ENCODE measurements at places on chromosomes 5 and 9.

- DNase-seq = no peak
Measured at GRCh38 chr5:72093824-72094223, 13.5 kb upstream of the MAP1B start.

- DNase-seq = peak; percentile 85
Measured at GRCh38 chr9:136327304-136327974, at the start of gene GPSM1. GPSM1 (plus strand) TSS chr9:136327539; CDS start chr9:136327696, 157 bp downstream.

GRCh38 chr5:98568336-98568735 lies 205.1 kb upstream of the RGMB start:
- DNase-seq = no peak

DNA sequence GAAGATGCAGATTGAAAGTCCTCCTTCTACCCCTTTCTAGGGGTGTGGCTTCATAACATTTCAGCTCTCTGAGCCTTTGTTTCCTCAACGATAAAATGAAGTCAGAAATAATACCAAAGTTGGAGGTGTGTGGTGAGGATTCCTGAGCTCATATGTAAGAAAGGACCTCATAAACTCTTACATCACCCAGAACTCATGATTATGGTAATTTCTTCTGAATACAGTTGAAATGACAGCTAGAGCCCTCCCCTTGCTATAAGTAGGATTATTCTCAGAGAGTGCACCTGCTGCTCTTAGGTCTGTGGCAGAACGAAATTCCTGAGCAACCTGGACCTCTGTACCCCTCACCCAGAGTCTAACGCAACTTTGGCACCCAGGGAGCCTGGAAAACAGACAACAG lies 291.4 kb upstream of the KLF4 start:
- no peak for DNase-seq

DNA sequence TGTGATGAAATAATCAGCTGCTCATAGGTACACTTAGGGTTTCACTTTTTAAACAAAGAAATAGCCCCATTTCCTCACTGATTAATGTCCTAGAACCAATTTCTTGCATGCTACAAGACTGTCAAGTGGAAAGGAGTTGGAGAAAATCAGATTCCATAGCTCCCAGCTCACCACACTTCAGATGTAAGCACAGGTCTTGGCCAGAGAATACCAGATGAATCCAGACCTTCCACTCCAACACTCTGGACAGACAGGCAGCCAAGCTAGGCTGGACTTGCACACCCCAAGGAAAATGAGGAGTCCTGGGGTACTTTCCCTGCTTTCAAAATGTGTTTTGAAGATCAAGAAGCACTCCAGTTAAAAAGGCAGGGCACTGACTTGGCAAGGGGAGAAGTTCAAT lies 68.5 kb downstream of the KLHL3 start:
- DNase-seq = no peak

DNA sequence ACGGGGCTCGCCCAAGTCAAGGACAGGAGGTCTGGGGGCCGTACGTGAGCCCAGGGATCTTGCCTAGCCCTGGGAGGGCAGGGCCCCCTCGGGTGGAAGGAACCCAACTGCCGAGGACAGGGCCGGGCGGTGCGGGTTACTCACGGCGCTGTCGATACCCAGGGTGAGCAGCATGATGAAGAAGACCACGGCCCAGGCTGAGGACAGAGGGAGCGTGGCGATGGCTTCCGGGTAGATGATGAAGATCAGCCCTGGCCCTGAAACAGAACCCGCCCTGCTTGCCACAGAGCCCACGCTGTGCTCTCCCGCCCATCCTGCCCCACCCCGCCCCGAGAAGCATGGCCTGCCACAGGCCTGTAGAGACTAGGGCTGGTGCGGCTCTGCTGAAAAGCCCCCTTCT lies 34.1 kb downstream of the SLC6A3 start:
- DNase-seq = no peak

DNA sequence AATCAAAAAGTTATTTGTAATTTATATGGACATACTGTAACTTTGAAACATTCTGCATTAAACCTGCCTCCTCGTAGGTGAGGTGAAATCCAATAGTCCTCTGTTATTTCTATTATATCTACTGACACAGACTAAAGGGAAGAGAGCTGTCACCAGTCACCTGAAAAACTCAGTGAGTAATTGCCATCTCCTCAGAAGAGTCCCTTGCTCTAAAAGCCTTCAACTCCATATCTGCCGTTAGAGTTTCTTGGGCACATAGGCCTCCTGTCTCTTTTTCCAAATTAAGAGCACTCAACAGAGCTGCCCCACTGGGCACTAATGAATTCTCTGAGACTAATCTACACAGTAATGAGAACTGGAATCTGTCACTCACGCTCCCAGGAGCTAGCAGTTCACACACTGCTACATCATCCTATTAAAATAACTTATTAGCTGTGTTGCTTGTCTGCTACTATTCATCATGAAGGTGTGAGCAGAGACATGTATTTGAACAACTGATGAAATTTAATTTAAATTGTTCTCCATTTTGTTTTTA lies 67.3 kb upstream of the VCAN start:
- no peak for DNase-seq

DNA sequence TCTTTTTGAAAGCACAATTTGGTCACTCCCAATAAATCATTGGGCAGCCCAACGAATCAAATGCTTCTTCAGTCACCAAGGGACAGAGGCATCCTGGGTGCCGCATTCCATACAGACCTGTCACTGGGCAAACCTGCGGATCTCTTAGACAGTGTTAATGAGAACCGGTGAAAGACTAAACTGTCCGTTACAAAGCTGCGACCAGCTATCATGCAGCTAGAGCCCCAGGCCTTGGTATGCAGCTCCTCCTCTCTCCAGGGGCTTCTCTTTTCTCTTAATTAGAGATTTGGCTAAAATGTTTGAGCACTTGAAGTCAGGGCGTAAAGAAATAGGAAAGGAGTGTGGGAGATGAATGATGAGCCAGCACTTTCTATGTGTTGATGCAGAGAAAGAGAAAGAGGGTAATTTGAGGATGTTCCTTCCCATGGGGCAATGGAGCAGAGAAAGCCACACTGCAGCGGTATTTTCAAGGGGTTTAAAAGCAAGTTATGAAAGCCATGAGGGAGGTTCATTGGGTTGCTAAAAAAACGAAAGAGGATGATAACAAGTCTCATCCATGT lies 175.3 kb downstream of the RFK start:
- DNase-seq = no peak

DNA sequence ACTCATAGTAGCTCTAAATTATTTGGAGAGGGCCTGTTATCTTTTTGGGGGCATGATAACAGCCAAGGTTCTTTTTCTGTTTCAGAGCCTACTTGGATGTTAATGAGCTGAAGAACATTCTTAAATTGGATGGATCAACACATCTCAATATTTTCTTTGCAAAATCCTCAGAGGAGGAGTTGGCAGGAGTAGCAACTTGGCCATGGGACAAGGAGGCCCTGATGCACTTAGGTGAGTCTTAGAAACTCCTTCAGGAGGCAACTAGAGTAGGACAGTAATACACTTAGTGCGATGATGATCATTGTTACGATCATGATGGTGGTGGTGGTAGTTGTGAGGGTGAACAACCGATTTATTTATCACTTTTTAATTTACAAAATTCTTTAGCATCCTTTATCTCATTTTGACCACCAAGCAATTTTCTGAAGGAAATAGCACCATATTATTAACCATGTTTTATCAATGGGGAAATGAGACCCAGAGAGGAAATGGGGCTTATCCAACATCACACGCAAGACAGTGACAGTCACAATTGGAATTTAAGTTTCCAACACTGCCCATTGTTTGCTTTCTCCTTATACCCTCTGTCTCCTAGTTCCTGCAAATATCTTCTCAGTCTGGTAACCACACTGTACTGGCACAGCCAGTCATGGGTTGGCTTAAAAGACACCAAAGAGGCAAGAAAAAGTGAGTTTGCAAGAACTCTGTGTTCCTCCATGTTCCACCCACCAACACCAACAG lies 54.0 kb downstream of the PAPPA start:
- DNase-seq = no peak

- DNase-seq = no peak
Measured at GRCh38 chr5:61346511-61346910, 14.5 kb downstream of the ZSWIM6 start.

GRCh38 chr5:145028626-145029025 lies 806.5 kb downstream of the PRELID2 start:
- DNase-seq = no peak

GRCh38 chr9:109110329-109111021 lies 9.3 kb downstream of the TMEM245 start:
- no peak for DNase-seq

- DNase-seq = no peak
Measured at GRCh38 chr9:134182554-134183085, 18.3 kb upstream of the RNU6ATAC start.

GRCh38 chr5:149434162-149435014 lies 55.3 kb upstream of the IL17B start:
- peak; percentile 80 for DNase-seq

- no peak for DNase-seq
Measured at GRCh38 chr5:173197375-173197891, 37.6 kb downstream of the NKX2-5 start.

DNA sequence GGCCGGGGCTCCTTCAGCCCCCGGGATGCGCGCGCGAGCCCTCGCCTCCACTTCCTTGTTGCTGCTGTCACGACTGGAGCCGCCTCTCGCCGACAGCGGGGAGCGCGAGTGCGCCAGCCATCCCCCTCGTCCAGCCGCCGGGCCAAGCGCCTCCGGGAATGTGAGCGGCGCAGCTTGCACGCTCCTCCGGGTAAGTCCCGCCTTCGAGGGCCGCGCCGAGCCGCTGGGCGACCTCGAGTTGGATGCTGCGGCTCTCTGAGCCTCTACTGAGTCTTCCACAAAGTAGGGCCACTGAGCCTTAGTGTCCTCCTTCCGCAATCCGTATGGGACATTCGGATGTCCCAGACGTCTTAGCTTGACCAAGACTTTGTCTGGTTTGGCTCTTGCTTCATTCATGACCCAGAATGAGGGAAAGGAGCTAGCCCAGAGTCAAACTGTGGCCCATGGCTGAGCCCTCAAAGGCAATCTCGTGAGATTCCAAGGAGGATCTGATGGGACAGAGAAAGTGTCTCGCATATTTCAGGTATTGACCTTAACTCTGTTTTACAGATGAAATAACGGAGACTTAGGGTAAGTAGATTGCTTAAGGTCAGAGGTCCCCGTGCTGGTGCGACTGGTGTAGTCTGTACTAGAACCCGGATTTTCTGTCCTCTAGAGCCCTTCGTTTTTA lies 586 bp downstream of the HMGXB3 start:
- no peak for DNase-seq

- DNase-seq = no peak
Measured at GRCh38 chr9:129490583-129491486, 130.1 kb downstream of the C9orf50 start.

- no peak for DNase-seq
Measured at GRCh38 chr9:69583645-69584234, 88.4 kb downstream of the APBA1 start.

DNA sequence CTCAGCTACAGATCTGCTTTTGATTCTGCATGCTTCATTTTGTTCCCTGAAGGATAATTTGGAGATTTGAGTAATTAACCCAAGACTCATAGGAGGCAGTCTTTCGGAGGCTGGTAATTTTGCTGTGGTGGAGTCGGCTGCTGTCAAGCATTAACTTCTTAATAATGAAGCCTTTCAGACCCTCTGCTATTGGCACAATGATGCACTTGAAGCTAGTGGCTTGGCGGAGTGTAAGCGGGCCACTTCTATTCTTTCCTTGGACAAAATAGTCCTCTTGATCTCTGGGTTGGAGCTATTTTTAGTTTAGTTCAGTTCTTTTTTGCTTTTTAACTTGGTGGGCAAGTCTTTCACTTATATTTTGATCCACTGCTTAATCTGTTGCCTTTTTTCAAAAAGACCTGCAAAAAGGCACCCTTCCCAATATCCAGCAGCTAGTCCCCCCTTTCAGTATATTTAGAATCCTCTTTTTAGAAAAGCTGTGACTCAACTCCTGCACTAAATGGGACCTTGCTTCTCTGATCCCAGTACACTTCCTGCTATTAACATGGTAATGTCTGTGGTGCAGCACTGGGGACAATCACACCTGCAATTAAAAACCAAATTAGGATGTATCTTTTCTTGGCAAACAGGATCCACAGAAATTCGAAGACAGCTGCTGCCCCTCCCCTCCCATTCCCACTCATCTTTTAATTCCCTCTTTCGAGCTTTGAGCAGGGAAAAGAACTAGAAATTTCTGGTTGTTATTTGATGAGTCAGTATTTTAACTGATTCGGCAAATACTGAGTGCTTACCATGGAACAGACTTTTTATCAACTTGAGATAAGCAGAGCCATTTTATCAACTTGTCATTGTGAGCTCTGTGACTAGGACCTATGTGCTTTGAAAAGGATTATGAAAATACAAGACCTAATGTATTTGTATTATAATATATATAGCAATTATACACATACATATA lies 169.4 kb upstream of the ANKRD55 start:
- no peak for DNase-seq

DNA sequence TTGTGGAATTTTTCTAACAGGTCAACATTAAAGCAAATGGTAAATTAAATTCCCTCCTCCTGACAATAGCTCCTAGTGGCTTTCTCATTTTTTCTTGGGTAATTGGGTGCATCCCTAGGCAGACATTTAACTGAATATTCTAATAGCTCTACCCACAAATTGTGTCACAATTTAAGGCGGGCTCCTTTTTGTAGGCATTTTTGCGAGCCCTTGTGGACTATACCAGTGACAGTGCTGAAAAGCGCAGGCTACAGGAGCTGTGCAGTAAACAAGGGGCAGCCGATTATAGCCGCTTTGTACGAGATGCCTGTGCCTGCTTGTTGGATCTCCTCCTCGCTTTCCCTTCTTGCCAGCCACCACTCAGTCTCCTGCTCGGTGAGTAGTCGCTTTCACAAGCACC lies 20.0 kb downstream of the MTRR start:
- DNase-seq = no peak

DNA sequence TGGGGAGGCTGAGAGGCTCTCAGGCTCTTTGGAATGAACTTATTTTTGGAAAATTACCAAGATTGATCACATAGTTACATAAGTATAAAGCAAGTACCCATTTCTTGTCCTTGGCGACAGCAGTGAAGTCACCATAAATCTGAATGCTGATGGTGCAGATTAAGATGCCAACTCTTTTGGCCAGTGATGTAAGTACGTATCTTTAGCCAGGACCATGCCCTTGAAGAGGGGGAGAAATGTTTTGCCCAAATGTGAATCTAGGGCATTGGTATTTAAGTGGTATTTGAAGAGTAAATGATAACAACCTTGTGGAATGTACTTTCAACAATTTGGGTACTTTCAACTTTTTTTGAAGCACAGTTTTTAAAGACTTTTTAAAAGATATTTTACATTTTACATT lies 68.2 kb upstream of the RAD23B start:
- DNase-seq = no peak

DNA sequence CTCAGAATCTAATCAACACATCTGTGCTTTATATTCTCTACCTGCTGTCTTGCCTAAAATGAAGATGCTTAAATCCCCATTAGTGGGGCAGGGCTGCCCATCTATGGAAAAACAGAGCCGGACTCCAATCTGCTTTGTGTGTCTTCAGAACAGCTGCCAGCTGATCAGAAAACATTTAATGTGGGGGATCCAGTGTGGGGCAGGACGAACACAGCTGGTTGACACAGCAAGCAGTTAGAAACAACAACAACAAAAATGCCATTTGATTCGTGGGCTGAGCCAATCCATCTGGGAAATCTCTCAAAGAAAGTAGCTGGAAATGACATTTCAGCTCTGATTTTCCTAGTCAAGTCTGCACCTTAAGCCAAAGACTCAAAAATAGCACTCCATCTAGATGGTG lies 99.8 kb downstream of the PPP2R2B start:
- no peak for DNase-seq

Measured in D721Med (cell line).